ENCODE measurements at places on chromosomes 11 and 22.

DNA sequence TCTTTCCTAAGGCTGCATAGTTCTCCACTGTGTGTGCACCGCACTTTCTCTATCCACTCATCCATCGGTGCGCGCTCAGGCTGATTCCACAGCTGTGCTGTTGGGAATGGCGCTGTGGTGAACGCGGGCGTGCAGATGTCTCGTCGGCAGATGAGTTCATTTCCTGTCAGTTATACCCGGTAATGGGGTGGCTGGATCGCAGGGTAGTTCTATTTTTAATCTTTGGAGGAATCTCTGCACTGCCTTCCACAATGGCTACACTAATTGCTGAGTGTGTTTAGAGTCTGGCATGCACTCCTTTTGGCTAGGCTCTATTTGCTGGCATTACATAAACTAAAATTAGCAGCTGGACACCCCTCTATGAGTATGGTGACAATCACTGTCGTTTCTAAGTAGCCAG, 27.9 kb upstream of the KRTAP5-7 start:
- DNase-seq = no peak

DNA sequence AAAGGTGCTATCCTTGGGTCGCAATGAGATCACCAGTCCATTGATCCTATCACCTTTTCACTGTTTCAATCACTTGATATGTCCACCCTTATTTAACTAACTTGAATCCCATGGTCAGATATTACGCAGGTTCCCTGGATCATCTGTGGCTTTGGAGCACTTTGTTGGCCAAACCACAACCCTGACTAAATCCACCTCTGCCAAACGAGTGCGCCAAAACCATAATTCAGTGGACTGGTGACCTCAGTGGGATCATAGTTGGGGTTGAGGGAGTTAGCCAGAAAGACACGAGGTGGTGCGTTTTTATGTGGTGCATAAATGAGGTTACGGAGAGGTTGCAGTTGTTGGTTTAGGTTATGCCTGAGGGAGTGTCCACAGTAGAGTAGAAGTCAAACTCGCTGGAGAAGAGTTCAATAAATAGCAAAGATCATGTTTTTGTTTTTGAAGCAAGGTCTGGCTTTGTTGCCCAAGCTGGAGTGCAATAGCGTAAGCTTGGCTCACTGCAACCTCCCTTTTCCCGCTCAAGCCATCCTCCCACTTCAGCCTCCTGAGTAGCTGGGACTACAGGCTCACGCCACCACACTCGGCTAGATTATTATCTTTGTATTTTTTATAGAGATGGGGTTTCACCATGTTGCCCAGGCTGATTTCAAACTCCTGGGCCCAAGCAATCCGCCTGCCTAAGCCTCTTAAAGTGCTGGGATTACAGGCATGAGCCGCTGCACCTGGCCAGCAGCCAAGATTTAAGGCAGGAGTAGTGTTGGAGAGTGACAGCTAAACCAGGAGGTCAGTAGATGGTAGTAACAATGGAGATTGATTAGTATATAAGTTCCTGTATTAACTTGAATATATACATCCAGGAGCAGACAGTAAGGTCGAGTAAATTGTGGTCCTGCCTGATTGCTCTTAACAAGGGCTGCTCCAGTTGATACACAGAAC, 4.5 kb downstream of the FOXR1 start:
- DNase-seq = no peak

- DNase-seq = no peak
Measured at GRCh38 chr11:75547617-75548058, 14.4 kb upstream of the SERPINH1 start.

GRCh38 chr11:14842002-14842401, 50.0 kb downstream of the CYP2R1 start:
- no peak for DNase-seq

All from epithelial cell of proximal tubule (primary cell).